ENCODE measurements at places on chromosomes 3 and 15. TPM values are rescaled to one million over a fixed set of nuclear protein-coding genes. Genes with fewer than 3 reads are reported as not detected.

GRCh38 chr3:34260271-34261000 lies 462.0 kb downstream of the PDCD6IP start:
- no peaks in the 10 kb centered on the region for H3K27me3 ChIP-seq
- H3K36me3 ChIP-seq, result no peaks in the 10 kb centered on the region
- peaks cover 5% of the 10 kb centered on the region for H3K4me1 ChIP-seq
- no peak overlapping the region for H3K4me3 ChIP-seq
- no peak for DNase-seq

GRCh38 chr15:95303713-95304112 lies 1026.8 kb upstream of the NR2F2 start:
- H3K4me3 ChIP-seq, result no peak overlapping the region
- no peaks in the 10 kb centered on the region for H3K4me1 ChIP-seq
- H3K36me3 ChIP-seq, result no peaks in the 10 kb centered on the region
- no peak for DNase-seq
- H3K27me3 ChIP-seq, result no peaks in the 10 kb centered on the region

GRCh38 chr3:190381441-190381840 lies 6.5 kb upstream of the CLDN16 start:
- no peaks in the 10 kb centered on the region for H3K27me3 ChIP-seq
- H3K4me3 ChIP-seq, result no peak overlapping the region
- H3K4me1 ChIP-seq, result no peaks in the 10 kb centered on the region
- no peaks in the 10 kb centered on the region for H3K36me3 ChIP-seq
- no peak overlapping the region for H3K27ac ChIP-seq
- no peak for DNase-seq

GRCh38 chr3:46228260-46229242 lies 13.7 kb upstream of the CCR3 start:
- no peak overlapping the region for H3K27ac ChIP-seq
- H3K27me3 ChIP-seq, result no peaks in the 10 kb centered on the region
- DNase-seq, result no peak
- H3K36me3 ChIP-seq, result no peaks in the 10 kb centered on the region

- no peaks in the 10 kb centered on the region for H3K36me3 ChIP-seq
- H3K4me3 ChIP-seq, result no peak overlapping the region
- no peaks in the 10 kb centered on the region for H3K4me1 ChIP-seq
- no peak overlapping the region for H3K27ac ChIP-seq
These were observed 114.0 kb upstream of the C2CD4B start for GRCh38 chr15:62279041-62279440.

GRCh38 chr3:190424108-190424477 lies 25.6 kb downstream of the TMEM207 start:
- H3K27ac ChIP-seq, result no peak overlapping the region
- no peak overlapping the region for H3K4me3 ChIP-seq
- no peaks in the 10 kb centered on the region for H3K27me3 ChIP-seq
- H3K36me3 ChIP-seq, result no peaks in the 10 kb centered on the region

Gene SERPINI2
- total RNA-seq, result 0.25 TPM

Gene PHLDB2
- total RNA-seq, result 22.6 TPM

Gene COX5A
- total RNA-seq, result 373 TPM

Gene MYZAP
- 0.94 TPM for total RNA-seq

Gene ROPN1
- not detected for total RNA-seq

Gene MEX3B
- 15.9 TPM for total RNA-seq

Measured in H1 (cell line).